Stimulated activated CD8-positive, alpha-beta memory T cell treated with anti-CD3 and anti-CD28 coated beads, Interleukin-4, amount 100 ng/mL, for 1 hour (primary cell): ENCODE measurements at places on chromosomes 7 and 10.

- no peak for DNase-seq
Measured at GRCh38 chr7:146115851-146116520, 615 bp upstream of the CNTNAP2 start.

GRCh38 chr10:63799521-63800300, 278.5 kb downstream of the REEP3 start:
- no peak for DNase-seq

DNA sequence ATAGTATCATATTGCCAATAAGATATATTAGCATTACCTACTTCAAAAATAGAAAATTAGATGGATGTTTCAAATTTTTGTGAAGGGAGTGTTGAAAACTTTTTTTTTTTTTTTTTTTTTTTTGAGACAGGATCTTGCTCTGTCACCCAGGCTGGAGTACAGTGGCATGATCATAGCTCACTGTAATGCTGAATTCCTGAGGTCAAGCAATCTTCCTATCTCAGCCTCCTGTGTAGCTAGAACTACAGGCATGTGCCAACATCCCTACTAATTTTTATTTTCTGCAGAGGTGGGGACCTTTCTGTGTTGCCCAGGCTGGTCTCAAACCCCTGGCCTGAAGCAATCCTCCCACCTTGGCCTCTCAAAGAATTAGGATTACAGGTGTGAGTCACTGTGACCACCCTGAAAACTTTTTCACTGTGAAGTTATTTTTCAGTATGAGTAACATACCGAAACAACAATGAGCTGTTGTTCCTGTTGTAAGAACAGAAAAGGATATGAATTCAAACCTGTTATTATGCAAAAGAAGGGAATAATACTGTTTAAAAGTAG, 266.9 kb downstream of the NEBL start:
- DNase-seq = no peak

GRCh38 chr7:150994838-150995510, 4.2 kb downstream of the NOS3 start:
- no peak for DNase-seq

DNA sequence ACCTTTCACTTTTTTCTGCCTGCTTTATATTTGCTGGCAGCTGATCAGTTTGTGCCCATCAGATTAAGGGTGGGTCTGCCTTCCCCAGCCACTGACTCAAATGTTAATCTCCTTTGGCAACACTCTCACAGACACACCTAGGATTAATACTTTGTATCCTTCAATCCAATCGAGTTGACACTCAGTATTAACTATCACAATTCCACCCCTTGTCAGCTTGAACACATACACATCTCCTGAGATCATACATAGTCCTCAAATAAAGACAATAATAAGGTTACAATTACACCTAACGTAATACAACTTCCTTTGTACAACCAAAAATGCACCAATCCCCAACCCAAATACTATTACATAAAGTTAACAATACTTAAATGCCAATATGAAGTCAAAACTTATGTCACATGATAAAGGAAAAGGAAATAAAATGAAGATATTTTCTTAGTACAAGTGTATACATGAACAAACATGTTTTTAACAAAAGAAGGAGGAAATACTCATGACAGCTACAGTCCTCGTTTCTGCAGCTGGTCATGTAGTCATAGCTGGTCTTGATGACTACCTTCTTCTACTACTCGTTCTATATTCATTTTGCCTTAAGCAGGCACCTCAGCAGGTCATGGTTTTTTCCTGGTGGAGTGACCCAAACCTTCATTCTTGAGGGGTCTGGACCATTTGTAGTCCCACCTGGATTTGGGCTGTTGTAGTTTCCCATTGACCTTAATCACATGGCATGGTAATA, 96.7 kb upstream of the CABCOCO1 start:
- no peak for DNase-seq

- DNase-seq = no peak
Measured at GRCh38 chr7:28382144-28382543, 30.2 kb upstream of the CREB5 start.

- DNase-seq = no peak
Measured at GRCh38 chr10:78207216-78207615, 173.6 kb downstream of the RPS24 start.

- no peak for DNase-seq
Measured at GRCh38 chr7:133735222-133735621, 391.9 kb upstream of the LRGUK start.

- DNase-seq = no peak
Measured at GRCh38 chr10:97861097-97861750, 11.6 kb downstream of the GOLGA7B start.

GRCh38 chr7:144709066-144709465, 126.8 kb downstream of the TPK1 start:
- DNase-seq = no peak

GRCh38 chr10:1256432-1256725, 200.2 kb downstream of the WDR37 start:
- DNase-seq = no peak

GRCh38 chr7:22364900-22365299, 7.9 kb upstream of the RAPGEF5 start:
- DNase-seq = no peak

- peak; percentile 37 for DNase-seq
Measured at GRCh38 chr10:96587264-96588059, 650 bp upstream of the TM9SF3 start.

GRCh38 chr7:105715528-105715927, 134.2 kb upstream of the EFCAB10 start:
- DNase-seq = no peak

DNA sequence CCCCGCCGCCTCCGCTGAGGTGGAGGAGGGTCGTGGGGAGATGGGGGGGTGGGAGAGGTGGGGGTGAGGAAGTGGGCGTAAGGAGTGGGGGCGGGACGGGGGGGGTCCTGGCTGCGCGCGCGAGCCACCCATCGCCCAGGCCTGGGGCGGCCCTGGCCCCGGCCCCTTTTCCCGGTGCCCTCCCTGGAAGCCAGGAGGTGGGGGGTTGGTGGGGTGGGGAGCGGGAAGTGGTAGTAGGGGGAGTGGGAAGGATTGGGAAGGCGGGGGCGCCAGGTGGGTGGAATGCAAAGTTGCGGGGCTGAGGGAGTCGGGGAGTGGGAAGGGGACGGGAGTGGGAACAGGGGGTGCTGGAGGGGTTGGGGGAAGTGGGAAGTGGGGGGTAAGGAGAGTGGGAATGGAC, 319 bp upstream of the MMD2 start:
- no peak for DNase-seq

- no peak for DNase-seq
Measured at GRCh38 chr10:62231371-62231770, 37.3 kb downstream of the RTKN2 start.

- no peak for DNase-seq
Measured at GRCh38 chr7:111560773-111561653, 1.3 kb downstream of the IMMP2L start.

- no peak for DNase-seq
Measured at GRCh38 chr7:43838201-43838658, 31.1 kb downstream of the MRPS24 start.

- peak; percentile 71 for DNase-seq
Measured at GRCh38 chr7:92178928-92179924, at the start of gene LRRD1. LRRD1 (minus strand) TSS chr7:92179142; CDS start chr7:92165202, 13,940 bp downstream.

DNA sequence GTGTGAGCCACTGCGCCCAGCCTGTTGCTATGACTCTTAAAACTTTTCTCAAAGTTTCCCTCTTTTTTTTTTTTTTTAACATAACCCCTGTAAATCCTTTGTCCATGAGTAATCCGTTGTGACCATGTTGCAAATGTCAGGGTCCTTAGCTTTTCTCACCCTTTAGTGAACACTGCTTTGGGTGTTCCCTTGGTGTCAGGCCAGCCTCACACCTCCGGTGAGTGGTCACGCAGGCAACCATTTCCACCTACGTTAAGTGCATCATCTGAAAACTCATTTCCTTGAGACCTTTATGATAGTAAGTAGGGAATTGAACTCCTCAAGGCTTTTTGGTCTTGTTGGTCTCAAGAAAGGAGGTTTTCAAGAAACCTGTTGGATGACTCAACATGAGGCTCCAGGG, 41.3 kb upstream of the OPN4 start:
- DNase-seq = no peak

GRCh38 chr10:48549236-48549635, 55.6 kb downstream of the ARHGAP22 start:
- no peak for DNase-seq

- DNase-seq = no peak
Measured at GRCh38 chr7:28190077-28190710, 9.6 kb upstream of the JAZF1 start.

DNA sequence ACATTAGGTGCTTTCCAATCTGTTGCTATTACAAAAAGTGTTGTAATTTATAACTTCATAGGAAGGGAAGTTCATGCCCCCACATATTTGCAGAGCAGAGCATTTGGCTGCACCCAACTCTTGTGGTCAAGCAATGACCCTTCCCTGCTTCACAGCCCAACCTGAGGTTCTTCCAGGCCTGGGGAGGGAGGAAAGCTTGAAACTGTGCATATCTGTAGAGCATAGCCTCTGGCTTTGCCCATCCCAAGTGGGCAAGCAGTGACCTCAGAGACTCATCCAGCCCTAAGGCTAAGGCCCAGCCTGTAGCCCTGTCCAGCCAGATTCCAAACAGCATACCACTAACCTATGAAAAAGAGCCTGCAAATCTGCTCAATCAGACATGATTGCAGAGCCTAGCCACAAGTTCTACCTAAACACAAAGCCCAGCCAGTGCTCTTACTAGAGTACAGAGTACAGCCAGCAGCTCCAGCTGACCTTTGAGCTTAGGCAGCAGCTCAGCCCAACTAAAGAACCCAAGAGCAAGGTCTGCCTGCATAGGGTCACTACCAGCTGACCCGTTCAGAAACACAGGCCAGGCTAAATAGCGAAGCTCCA, 14.4 kb upstream of the GSTK1 start:
- DNase-seq = no peak

DNA sequence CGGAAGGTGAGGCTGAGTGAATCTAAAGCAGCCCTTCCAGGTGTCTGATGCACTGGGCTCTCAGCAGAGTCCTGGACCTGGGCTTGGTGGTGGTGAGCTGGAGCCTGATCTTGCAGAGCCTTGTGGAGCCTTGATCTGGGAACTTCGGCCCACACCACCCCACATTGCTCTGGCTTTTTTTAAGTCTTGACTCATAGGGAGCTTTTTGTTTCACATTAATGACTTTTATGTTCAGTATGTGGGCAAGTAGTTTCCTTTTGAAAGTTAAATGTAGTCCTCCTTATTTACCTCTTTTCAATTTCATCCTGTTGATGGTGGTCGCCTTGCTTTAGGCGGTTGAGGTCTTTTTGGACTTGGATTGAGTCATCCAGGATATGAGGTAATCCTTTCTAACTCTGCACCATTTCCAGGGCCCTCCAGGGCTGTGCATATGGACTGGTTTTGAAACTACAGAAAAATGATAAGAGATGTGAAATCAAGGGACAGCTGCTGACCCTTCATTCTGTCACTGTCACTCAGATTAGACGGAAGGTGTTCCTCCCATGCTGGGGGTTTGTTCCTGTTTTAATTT, 2.9 kb upstream of the NRAP start:
- no peak for DNase-seq

- DNase-seq = no peak
Measured at GRCh38 chr7:131967216-131967730, 410.8 kb upstream of the PODXL start.

DNA sequence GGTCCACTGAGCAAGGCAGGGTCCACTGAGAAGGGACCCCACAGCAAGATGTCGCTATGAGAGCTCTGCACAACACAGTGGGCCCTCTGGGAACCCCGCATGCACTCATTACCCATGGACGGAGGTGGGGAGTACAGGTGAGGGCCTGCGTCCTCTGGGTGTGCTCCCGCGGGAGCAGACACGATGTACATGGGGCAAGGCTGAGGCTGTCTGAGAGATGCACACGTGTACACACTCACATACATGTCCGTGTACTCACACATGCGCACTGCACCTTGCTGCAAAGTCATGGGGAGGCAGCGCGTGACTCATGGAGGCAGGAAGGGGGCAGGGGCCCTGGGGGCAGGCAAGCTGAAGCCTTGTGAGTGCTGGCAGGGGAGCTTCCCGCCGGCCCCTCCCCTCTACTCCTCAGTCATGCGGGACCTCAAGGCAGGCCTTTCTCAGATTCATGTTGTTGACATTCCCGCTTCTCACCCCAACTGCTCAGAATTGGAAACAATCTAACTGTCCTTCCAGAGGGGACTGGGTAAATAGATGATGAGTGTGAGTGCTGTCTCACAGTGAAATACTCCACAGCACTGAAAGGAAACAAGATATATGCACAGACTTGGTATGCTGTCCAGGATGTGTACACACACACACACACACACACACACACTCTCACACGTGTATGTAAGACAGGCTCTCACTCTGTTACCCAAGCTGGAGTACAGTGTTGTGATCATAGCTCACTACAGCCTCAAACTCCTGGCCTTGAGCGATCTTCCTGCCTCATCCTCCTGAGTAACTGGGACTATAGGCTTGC, 40.0 kb downstream of the GOLGA7B start:
- no peak for DNase-seq

DNA sequence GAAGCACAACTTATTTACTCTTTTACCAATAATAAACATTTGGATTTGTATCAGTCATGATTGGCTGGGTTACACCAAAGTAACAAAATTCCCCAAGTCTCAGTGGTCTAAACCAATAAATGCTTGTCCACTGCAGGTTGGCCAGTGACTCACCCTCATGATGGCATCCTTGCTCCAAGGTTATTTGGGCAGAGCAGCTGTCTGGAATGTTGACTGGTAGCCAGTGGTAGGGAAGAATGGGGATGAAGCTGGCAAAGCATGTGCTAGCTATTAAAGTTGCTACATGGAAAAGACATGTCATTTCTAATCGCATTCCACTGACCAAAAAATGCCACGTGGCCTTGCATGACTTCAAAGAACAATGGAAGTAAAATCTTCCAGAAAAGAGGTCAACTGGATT, 1168.7 kb upstream of the CELF2 start:
- DNase-seq = no peak

DNA sequence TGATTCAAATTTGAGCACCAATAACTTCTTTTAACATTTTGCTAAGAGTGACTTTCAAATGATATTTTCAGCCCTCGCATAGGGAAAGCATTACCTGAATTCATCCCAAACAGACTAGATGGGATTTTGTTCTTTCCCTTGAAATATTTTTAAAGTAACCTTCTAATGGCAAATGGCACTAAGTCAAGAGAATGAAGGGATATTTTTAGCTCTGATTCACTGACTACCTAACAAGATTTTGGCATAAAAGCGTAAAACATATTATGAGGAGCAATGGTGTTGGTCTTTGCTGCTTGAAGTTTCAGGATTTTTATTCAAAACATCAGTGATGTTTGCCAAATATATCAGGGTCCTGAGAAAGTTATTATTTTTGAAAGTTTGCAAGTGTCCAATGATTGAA, 290.3 kb downstream of the CDK14 start:
- DNase-seq = no peak

GRCh38 chr10:103595933-103596726, 102.6 kb downstream of the NEURL1 start:
- DNase-seq = no peak

GRCh38 chr7:25752967-25753791, 398.8 kb upstream of the NFE2L3 start:
- no peak for DNase-seq

- peak; percentile 64 for DNase-seq
Measured at GRCh38 chr10:9209105-9209798, 1154.8 kb downstream of the GATA3 start.
